H9 (cell line): ENCODE measurements at places on chromosomes 12 and 14.

DNA sequence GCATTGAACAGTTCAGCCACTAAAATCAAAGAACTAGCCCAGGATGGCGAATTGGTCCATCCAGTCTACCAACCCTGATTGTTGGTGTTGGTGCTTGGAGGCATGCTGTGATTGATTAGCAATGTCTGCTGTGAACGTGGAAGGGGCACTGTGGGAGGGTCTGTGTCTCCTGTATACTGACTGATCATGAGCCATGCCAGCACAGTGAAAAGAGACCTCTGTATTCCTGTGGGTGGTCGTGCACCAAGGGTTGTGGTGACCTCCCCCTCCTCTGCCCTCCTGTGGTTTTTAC is 63.0 kb upstream of the DLK1 start:
- DNase-seq: no peak

GRCh38 chr14:72774141-72774540 is 119.8 kb downstream of the DPF3 start:
- DNase-seq: no peak

DNA sequence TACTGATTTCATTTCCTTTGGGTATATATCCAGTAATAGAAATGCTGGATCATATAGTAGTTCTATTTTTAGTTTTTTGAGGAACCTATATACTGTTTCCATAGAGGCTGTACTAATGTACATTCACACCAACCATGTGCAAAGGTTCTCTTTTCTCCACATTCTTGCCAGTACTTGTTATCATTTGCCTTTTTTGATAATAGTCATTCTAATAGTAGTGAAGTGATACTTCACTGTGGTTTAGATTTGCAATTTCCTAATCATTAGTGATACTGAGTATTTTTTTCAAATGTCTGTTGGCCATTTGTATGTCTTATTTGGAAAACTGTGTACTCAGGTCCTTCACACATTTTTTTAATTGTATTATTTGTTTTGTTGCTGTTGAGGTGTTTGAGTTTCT is 148.2 kb upstream of the NAV3 start:
- no peak for DNase-seq

- no peak for DNase-seq
Observed at GRCh38 chr14:102779574-102780315, 2.5 kb downstream of the TRAF3 start.

DNA sequence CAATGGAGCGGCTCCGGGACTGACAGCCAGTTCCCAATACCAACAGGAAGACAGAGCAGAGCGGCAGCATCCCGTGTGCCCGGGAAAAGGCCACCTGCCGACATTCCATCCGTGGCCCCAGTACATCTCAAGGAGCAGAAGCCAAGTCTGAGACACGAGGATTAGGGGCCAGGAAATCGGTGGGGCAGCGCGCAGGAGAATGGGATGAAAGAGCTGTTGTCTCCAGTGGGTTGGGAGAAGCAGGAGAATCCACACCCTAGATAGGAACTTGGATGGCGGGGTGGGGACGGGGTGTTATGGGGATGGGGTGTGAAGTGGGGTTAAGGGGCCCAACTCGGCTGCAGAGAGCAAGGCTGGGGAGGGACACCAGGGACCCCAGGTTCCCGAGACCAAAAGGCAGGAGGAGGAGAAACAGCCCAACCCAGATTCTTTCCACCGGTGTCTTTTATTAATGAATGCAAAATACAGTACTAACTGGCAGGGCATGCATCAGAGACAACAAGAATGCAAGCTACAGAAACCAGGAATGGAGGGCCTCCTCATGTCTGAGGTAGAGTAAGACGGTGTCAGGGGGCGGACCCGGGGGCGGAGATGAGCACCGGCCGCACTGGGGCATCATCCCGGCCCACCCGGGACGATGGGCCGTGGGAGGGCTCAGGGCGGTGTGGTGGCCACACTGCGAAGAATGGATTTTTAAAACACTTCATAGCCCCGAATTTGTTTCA is 50.3 kb downstream of the BEGAIN start:
- peak; percentile 26 for DNase-seq

DNA sequence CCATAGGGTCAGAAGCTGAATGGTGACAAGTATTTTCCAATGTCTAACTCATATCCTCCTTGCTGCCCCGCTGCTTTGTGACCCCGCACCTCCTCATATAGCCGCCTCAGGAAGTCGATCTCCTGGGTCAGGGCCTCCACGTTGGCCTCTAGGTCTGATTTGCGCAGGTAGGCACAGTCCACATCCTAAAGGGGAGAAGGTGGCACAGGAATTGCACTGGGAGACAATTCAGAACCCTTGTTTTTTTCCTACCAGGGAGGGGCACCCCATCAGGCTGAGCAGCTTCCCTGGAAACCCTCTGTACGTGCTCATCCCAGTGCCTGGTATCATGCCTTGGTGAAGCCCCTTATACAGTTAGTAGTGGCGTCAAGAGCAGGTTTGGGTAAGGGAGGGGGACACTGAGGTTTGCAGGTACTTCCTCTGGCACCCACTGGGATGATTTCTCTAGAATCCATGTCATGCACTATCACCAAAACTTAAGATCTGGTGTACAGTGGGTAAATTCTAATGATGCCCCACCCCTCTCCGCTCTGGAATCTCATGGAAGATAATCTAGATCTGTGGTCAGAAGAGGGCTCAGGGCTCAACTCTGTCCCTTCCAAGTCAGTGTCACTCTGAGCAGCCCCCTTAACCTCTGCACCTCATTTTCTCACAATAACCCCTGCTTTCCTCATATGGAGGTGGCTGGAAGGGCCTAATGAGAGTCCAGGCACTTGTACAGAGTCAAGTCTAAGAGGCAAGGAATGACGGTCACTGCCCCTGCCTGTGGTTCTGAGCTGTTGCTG is 20.1 kb upstream of the KRT86 start:
- DNase-seq: no peak

GRCh38 chr14:100015251-100015655 is 50.0 kb upstream of the EVL start:
- DNase-seq: no peak

DNA sequence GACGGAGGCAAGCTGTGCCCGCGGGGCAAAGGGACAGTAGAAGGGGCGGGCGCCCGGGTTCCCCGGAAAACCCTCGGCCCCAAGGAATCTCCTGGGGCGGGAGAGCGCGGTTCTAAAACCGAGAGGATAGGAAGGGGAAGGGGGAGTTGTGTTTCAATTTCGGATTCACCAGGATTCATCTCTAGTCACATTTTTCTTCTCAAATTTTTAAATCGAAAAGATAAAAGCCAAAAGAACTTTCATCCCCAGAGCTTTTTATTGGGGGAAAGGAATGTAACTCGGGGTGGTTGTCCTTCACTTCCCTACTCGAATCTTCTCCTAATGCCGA is 1.4 kb downstream of the BMP4 start:
- no peak for DNase-seq
